ENCODE measurements at places on chromosomes 4 and X.

DNA sequence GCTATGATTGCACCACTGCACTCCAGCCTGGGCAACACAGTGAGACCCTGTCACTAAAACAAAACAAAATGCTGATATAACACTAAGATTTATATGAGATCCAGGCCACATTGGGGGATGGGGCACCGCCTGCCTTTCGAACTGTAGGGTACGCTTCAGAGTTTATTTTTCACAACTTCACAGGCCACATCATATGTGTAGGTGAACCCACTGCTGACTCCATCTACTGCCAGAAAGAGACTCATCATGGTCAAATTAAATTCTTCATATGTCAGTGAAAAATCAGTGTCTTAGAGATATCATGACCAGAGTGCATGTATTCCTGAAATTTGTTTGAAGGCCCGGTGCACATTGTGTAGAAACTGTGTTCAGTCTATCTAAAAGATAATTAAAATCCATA lies 121.8 kb downstream of the GPR143 start:
- DNase-seq = no peak

GRCh38 chr4:30920043-30920442 lies 199.9 kb downstream of the PCDH7 start:
- no peak for DNase-seq

DNA sequence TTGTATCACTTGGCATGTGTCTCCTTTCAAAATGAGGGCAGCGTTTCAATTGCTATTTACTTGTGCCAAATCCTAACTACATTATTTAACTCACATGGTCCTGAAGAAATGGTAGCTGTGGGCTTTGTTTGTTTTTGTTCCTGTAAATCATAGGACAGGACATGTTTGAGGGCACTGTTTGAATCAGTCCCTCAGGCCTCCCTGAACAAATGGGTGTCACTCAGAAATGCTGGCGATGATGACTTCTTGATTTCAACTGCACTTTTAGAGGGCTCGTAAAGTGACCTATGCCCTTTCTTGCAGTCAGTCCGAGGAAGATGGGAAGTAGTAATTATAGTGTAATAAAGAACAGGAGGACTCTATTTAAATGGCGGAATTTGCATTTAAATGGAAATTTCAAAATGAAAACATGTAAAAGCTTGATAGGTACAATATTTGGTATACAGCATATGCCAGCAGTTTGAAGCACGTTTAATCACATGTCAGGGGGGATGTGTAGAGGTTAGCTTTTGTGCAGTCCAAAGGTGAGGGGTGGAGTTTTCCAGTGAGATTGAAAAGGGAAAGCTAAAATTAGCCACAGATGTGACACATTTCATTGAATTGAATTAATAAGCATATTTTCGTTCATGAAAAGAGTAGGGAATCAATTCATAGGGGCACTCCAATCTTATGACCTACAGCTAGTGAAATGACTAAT lies 1958.7 kb upstream of the IGFBP7 start:
- no peak for DNase-seq

DNA sequence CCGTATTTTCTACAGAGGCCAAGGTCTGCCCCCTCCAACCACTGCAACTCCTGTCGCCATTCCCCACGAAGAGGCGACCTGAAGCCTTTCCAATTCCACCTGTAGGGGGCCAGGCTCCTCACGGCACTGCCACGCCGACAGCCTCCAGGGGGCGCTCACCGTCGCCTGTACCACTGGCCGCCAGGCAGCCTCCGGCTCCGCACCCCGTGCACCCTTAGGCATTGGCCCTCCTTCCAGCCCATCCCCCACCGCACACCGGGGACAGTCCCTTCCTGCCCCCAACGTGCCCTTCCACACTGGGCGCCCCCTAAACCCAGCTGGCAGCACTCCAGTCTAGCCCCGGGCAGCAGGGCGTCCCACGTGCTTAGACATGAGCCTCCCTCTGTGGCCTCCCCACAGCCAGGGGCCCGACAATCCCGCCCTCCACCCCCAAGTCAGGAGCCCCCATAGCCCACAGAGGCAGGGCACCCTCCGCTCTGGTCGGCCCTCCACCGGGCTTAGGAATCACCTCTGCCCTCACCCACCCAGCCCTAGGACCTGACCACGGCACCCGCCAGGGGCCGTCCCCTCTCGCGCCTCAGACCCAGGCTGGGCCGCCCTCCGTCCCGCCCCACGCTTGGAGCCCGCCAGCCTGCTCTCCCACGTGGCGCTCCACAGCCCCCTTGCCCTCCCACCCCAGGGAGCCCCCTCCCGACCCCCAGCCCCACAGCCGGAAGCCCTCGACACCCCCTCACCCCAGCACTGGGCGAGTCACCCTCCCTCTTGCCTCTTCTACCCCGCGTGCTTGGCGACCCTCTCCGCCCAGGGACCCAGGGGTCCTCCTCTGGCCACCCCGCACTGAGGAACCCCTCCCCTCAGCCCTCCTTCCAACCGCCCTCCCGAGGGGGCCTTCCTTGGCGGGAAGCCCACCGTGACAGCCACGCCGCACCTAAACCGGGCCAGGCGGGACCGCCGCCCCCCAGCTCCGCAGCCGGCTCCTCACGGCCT lies 711 bp downstream of the PNMA6E start:
- DNase-seq = no peak

GRCh38 chr4:6012200-6012599 lies 6.0 kb downstream of the C4orf50 start:
- DNase-seq = no peak

- DNase-seq = no peak
These were observed 36.5 kb downstream of the FGFBP1 start for GRCh38 chr4:15901998-15902397.

GRCh38 chr4:112007391-112007790 lies 137.9 kb upstream of the FAM241A start:
- DNase-seq = no peak

DNA sequence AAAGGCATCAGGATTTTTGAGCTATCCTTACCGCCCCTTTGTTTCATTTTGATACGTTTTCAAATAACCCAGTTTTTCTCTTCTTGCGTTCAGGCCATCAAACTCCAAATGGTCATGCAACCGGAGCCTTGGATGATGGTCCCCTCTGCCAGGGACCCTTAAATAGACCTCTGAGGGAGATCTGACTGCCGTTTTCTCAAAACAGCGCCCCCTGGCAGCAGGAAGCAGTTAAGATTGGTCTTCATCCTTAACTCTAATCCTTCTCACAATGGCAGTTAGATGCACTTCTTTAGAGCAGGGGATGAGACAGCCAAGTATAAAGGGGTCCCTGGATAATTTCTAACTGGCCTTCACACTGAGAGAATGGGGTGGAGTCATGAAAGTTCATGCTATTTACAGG lies 525.0 kb upstream of the SPANXN1 start:
- DNase-seq = no peak

GRCh38 chr4:47210828-47211227 lies 179.5 kb downstream of the GABRB1 start:
- DNase-seq = no peak

DNA sequence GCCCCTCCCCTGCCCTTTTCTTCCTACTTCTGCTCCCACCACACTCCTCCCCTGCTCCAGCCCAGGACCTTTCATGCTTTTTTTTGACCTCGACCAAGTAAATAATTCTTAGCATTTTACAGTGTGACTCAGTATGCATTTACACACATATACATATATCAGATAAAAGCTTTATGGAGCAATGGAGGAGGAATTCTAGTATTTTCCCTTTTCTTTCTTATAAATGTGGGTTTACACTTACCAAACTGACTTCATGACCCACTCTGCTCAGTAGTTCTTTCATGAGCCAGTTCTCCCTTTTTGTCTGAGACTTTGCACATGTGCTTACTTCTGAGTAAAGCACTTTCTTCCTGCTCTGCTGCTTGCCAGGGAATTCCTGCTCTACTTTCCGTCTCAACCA lies 111.8 kb upstream of the H2AZ1 start:
- DNase-seq = no peak
